ENCODE measurements at places on chromosomes 3 and 15. TPM values are rescaled to one million over a fixed set of nuclear protein-coding genes. Genes with fewer than 3 reads are reported as not detected.

Gene LSAMP
- 1.4 TPM for total RNA-seq

Gene NEDD4
- total RNA-seq = 18.3 TPM

Gene CPEB1
- 0.69 TPM for total RNA-seq

Gene PTH1R
- total RNA-seq = 29.8 TPM

Gene STARD5
- total RNA-seq = 18.9 TPM

Gene C15orf39
- total RNA-seq = 56.2 TPM

Gene ZNF660
- total RNA-seq = 2.7 TPM

Gene MCTP2
- 188 TPM for total RNA-seq

Gene GOLGA8O
- total RNA-seq = 1.2 TPM

Gene SLC6A1
- 1.2 TPM for total RNA-seq

Gene MAP1A
- 2.3 TPM for total RNA-seq

Gene HIGD2B
- total RNA-seq = not detected

Gene MASP1
- 0.49 TPM for total RNA-seq

Gene ZDHHC23
- total RNA-seq = 16.4 TPM

Gene ZNF860
- total RNA-seq = 4.5 TPM

Gene CPNE9
- total RNA-seq = not detected

Gene CD276
- total RNA-seq = 34.9 TPM

Gene GOLGA8T
- not detected for total RNA-seq

Gene ZKSCAN7
- 6.0 TPM for total RNA-seq

Gene GP5
- 1.3 TPM for total RNA-seq

Gene CRABP1
- 159 TPM for total RNA-seq

Gene LIPH
- total RNA-seq = 0.83 TPM

Gene SCAANT1
- not detected for total RNA-seq

Gene SAMD7
- not detected for total RNA-seq

Gene FBLN2
- total RNA-seq = 28.2 TPM

Gene SYNM
- total RNA-seq = 3.3 TPM

Gene CCR8
- 0.94 TPM for total RNA-seq

Gene CNOT10
- total RNA-seq = 48.3 TPM

Gene WDR53
- 17.7 TPM for total RNA-seq

Gene LMLN
- 2.4 TPM for total RNA-seq

Gene UTS2B
- 0.25 TPM for total RNA-seq

Gene IL12A
- total RNA-seq = 1.5 TPM

Gene EFCAB12
- 2.1 TPM for total RNA-seq

Gene LRRC31
- 0.49 TPM for total RNA-seq

Gene USP50
- total RNA-seq = 2.6 TPM

Gene SLC7A14
- not detected for total RNA-seq

Gene ACTC1
- 2.2 TPM for total RNA-seq

Gene SEMA3F
- 110 TPM for total RNA-seq

Gene C2CD4A
- total RNA-seq = not detected

Gene CCDC54
- total RNA-seq = not detected

Gene ATP10A
- total RNA-seq = 8.6 TPM

Gene MESD
- 39.8 TPM for total RNA-seq

Gene ALDH1A2
- total RNA-seq = 7.5 TPM

Gene CCR3
- 0.52 TPM for total RNA-seq

Gene NOX5
- total RNA-seq = 13.7 TPM

Gene UCN2
- total RNA-seq = 0.54 TPM

Gene PPM1L
- total RNA-seq = 12.8 TPM

Gene TNK2
- total RNA-seq = 101 TPM

Gene UBA7
- 176 TPM for total RNA-seq

Gene TM4SF18
- total RNA-seq = 39.6 TPM

Gene CLDN18
- not detected for total RNA-seq
